ENCODE measurements at places on chromosomes 2 and 18.

GRCh38 chr2:53473775-53474311 lies 293.8 kb upstream of the CHAC2 start:
- DNase-seq, result no peak

- no peak for DNase-seq
Observed at GRCh38 chr18:59298871-59299270, 19.6 kb downstream of the CPLX4 start.

DNA sequence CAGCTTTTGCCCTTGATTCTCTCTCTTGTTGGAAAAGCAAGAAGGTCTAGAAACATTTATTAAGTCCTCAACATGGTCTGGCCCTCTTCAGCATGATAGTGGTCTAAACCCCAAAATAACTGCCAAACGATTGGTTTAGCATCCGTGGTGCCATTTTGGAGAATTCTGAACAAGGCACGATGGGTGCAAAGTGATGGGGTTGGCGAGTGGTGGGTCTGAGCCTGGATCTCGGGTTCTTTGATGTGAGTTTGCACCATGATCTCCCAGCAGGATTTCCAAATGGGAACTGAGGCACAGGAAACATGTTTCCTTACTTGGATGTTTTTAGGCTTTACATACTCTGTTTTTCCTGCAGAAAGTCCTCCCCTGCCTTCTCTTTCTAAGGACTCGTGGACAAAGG lies 240.3 kb downstream of the MYCN start:
- no peak for DNase-seq

DNA sequence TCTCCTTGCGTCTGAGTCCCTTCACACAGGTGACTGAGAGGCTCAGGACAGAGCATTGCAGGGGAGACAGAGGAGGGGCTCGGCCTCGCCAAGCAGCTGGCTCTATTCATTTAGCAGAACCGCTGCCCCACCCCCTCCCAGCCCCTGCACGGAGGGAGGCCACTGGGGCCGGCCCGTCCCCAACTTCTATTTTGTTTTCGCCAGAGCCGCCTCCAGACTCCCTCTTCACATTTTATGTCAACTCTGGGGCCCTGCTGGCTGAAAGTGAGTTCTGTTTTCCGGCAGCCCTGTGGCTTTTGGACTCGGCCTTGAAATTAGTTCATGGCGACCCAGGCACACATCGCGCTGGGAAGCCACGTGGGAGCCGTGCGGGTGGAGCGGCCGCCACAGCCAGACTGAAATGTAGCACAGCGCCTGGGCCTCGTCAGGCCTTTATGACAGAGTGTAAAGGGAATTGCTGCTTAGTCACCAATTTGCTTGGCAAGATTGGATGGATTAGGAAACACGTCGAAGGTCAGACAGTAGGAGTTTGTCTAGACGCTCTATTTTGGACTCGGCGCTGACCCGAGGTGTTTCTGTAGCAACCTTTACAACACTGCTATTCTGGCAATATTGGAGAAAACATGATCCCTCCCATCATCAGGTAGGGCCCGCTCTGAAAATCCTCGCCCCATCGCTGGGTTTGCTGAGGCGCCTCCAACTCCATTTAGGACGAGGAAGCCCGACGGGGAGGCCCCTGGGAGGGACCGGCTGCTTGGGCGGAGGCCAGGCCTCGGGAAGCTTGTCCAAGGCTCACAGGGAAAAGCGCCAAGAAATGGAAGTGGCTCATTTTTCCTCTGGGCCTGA lies 90.7 kb upstream of the CTDP1 start:
- DNase-seq, result no peak

- DNase-seq, result no peak
Observed at GRCh38 chr2:6824962-6825361, 40.7 kb downstream of the CMPK2 start.

GRCh38 chr18:13448335-13448795 lies 229.8 kb downstream of the LDLRAD4 start:
- no peak for DNase-seq

GRCh38 chr2:2664989-2665833 lies 334.1 kb upstream of the MYT1L start:
- no peak for DNase-seq

DNA sequence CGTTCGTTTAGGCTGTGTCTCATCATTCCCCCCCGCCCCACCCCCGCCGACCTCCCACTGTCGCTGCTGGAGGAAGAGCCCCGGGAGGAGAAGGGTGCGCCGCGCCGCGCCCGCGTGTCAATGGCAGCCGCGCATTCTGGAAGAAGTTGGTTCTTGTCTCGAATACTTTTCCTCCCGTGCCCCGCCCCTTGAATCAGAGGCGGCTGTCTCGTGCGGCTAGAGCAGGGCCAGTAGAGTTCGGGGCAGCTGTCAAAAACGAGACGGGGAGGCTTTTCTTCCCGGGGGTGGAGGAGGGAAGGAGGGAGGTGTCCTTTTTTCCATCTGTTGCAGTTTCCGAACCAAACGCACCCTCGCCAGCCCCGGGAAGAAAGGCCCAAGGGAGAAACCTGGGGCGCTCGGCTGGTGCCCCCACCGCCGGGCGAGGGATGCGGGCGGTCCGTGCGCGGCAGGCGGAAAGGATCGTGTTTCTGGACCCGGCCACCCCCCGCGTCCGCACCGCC lies 410 bp upstream of the TGIF1 start:
- no peak for DNase-seq

DNA sequence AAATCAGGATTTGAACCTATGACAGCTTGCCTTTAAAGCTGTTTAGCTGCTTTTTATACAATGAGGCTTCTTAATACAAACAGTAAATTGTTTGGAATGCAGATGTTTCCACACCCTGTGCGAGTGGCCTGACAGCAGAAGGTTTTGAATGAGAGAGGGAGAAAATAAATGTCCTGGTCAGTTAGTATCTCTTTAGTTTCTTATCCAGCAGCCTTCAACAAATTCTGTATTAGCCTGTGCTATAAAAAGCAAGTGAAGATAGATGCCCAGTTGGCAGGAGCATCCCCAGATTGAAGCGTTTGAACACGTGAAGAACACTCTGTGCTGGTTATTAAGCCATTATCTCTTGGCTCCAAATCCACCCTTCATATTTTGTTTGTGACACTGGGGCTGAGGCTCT lies 70.6 kb downstream of the CERS6 start:
- DNase-seq, result no peak

DNA sequence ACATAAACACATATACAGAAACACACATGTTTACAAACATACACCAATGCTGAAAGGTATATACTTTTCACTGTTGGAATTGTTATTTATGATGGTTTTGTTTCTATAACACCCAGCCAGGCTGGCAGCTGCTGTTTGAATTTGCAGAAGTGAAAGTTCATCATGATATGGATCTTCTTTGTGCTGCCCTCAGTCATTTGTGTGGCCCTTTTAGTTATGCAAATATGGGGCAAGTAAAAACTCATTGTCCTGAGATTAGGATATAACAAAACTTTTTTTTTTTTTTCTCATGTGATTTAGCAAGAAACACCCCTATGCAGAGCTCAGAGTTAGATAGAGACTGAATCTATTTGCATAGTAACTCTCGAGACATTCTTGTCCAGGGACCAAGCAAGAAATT lies 714.1 kb downstream of the KCNJ3 start:
- no peak for DNase-seq

DNA sequence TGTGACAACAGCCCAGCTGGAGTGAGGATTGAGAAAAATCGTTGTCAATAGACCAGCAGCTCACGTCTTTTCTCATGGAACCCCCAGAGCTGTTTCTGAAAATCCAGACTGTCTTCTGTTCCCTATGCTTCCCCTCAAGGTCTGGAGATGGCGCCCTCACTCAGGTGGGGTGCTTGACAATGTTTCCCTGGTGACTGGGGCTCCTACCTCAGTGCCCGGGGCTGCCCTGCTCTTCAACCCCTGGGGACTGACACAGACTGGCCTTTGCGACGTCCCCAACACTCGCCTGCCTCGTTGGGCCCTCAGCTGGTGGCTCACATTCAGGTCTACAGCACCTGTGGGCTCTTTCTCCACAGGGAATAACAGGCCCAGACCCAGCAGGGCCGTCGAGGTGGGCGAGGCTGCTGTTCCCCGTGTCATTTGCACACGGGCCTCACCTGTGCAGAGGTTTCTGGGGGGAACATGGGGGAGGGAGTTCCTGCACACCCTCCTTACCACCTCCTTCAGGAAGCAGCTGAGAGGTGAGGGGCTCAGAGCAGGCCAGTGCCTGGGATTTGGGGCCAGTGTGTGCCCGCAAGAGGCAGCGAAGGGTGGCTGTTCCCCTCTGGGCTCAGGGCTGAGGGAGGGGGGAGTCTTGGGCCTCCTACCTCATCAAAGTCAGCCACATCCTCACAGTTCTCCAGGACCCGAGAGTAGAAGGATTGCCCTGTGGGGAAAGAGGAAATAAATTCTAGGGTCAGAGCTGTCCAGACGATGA lies 59.3 kb upstream of the OTOF start:
- no peak for DNase-seq

- no peak for DNase-seq
Observed at GRCh38 chr2:207417301-207417718, 112.5 kb upstream of the CREB1 start.

Data from NCI-H1417 treated with DMSO at 0.1 percent for 48 hours (cell line).